CD4-positive, alpha-beta memory T cell (primary cell): ENCODE measurements at places on chromosomes 2 and 18.

DNA sequence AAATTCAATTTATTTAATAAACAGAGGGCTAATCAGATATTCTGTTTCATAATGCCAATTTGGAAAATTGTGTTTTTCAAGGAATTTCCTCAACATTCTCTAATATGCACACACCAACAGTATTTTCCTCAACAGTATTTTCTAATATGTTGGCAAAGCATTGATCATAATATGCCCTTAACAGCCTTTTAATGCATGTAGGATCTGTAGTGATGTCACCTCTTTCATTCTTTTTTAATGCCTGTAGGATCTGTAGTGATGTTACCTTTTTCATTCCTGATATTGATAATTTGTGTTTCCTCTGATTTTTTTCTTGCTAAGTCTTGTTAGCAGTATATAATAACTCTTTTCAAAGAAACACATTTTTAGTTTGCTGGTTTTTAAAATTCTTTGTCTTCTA, 15.9 kb downstream of the VWA3B start:
- no peak for DNase-seq

DNA sequence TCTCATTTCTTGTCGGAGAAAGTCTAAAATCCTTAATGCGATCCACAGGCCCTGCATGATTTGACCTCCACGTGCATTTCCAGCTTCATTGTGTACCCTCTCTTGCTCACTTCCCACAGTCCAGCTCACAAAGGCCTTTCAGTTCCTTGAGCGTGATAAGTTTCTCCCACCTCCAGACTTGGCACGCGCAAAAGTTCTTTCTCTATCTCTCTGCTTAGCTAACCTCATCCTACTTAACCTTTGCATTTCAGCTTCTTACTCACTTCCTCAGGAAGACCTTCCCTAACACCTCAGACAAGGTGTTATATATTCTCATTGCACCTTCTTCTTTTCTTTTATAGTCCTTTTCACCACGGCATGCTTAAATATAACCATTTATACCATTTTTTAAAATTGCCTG, 124.8 kb upstream of the XPO1 start:
- DNase-seq = no peak

GRCh38 chr2:142989273-142990204, 112.1 kb downstream of the KYNU start:
- DNase-seq = peak; percentile 14

DNA sequence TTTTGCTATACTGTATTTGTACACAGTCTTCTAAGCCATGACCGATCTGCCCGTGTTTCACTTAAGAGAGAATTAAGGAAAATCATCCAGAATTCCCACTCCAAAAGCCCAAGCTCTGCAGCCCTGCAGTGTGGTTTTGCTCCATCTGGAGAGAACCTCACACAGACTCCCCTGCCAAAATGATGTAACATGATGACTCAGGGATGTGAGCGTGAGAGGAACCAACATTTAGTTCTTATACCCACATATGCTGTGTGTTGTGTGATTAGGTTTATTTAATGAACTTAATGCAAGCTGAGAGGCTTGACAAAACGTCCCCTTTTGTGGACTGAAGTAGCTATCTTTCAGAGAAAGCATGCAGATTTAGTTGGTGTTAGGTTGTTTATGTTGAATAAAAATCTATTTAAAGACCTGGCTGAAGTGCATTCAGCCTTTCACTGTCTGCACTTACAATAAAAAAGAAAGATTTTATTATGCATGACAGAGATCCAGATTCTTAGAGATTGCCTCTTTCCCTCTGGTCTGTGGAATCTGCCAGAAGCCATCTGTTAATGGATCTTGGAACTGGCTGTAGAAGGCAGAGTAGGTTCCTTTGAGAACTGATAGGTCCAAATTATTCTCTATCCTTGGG, 6.3 kb downstream of the RAB12 start:
- no peak for DNase-seq

DNA sequence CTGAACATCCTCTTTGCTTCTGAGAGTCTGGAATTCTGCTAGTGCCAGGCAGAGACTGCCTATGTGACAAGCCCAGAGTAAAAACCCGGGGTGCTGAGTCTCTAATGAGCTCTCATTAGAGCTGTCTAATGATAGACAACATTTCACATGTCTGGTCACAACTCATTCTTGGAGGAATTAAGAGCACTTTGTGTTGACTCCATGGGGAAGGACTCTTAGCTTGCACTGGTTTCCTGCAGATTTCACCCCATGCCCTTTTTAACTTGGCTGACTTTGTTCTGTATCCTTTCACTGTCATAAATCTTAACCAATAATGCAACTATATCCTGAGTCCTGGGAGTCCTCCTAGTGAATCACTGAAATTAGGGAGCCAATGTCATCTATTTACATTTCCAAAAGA, 33.5 kb downstream of the FBXO15 start:
- DNase-seq = no peak

DNA sequence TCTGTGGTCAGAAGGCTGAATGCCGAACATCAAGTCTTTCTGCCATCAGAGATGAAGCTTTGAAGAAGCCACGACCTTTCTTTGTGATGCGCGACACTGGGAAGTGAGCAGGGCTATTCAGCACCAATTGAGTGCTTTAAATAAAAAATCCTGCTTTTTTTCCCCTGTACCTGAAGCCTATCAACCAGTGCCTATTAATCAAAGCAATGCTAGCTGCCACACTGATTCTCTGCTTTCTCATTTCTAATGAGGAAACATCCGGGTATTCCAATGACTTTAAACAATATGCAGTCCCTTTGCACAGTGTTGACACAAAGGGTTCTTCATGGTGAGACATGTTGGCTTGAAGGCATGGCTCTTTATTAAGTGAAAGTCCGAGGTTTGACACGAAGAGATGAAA, 88.0 kb downstream of the GALR1 start:
- DNase-seq = no peak

- DNase-seq = peak; percentile 25
Measured at GRCh38 chr2:96867756-96868554, 1.9 kb downstream of the SEMA4C start.

GRCh38 chr2:204049635-204050034, 113.1 kb downstream of the ICOS start:
- DNase-seq = no peak

DNA sequence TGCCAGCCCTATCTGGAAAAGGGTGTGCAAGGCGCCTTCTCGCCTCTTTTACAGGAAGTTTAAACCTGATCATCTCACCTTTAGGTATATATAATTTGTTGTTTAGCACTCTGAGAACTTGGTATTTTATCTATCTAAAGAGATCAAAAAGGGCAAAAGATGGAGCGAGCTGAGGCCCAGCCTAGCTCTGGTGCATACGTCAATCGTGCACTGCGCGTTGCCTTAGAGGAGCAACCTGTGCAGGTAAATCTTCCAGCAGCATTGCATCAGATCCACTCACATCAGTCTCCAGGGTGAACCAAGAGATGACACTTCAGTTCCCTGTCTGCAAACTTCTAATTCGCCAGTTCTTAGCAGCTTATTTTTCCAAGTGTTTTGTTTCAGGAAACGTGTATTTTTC, 15.4 kb downstream of the BCL11A start:
- DNase-seq = no peak

GRCh38 chr2:33126958-33127357, 180.2 kb downstream of the LTBP1 start:
- DNase-seq = no peak

- no peak for DNase-seq
Measured at GRCh38 chr2:185785851-185786473, 47.4 kb downstream of the FSIP2 start.

GRCh38 chr2:74290466-74291217, 52.6 kb downstream of the SLC4A5 start:
- DNase-seq = peak; percentile 74

- no peak for DNase-seq
Measured at GRCh38 chr2:45069684-45070083, 60.4 kb upstream of the SIX2 start.

- DNase-seq = no peak
Measured at GRCh38 chr18:11165952-11166351, 16.6 kb upstream of the PIEZO2 start.

GRCh38 chr18:68780802-68781635, 16.9 kb upstream of the CCDC102B start:
- no peak for DNase-seq

DNA sequence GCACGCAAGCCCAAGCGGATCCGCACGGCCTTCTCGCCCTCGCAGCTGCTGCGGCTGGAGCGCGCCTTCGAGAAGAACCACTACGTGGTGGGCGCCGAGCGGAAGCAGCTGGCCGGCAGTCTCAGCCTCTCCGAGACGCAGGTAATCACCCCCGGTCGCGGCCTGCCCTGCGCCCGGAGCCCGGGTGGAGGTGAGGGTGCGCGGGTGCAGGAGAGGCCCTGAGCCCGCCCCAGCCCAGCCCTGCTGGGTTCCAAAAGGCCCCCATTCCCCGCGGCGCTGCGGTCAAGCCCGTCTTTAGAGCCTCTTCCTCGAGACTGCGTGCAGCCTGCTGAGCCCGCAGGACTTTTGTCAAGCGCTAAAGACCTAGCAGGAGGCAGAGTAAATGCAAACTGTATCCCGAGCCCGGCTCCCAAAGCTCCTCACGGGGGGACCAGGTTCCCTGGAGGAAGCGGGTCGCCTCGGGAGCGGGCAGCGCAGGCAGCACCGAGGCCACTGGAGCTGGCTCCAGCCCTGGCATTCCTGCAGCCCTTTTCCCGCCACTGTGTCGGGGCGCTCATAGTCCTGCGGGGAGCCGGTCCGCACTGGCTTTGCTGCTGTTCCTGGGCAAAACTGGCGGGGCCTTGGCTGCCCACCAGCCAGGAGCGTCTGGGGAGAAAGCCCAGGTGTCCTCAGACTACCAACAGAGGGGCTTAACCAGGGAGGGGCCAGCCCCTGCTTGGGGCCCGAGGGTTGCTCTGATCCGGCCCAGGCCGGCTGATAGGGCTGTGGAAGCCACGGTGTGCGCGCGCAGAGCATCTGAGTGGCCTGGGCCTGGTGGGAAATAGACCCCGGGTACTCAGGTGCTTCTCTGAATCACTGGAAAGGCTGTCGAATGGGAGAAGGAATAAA, 7.3 kb downstream of the EMX1 start:
- no peak for DNase-seq

- no peak for DNase-seq
Measured at GRCh38 chr2:132654335-132654734, 15.7 kb downstream of the LYPD1 start.

DNA sequence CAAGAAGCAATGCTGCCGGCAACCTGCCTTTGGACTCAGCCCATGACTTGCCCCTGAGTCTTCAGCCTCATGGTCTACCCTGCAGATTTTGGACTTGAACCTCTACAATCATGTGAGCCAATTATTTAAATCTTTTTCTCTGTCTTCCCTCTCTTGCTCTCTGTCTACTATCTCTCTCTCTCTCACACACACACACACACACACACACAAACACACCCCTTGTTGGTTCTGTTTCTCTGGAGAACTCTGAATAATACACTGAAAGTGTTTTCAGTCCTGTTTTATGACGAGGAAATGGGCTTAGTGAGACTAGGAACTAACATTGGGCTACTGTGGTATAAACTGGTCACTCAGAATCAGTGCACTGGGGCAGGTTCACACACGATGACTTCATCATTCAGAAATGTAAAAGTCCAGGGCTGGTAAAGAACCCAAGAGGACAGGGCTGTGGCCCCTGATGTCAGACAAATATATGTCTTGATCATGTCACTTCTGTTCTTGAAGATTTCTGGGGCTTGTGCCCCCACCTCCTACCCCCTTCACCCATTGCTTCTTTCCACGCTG, 266.1 kb upstream of the SIX2 start:
- DNase-seq = no peak

- no peak for DNase-seq
Measured at GRCh38 chr18:44736664-44737380, 56.1 kb downstream of the SETBP1 start.

DNA sequence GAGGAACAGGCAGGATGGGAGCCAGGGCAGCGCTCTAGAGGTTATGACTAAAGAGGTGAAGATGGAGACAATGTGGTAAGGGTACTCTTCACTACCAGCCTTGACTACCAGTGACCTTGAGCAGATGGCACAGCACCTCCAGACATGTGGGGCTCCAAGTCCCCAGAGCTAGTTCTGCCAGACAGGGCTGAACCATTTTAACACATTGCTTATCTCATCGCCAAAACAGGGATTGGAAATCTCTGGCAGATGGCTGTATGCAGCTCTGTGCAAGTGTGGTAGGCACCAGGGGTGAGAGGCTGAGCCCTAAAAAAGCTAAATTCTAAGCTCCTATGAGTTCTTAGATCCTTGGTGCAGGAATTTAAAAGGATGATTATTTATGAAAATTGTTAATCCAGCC, 41.3 kb downstream of the FSHR start:
- no peak for DNase-seq

DNA sequence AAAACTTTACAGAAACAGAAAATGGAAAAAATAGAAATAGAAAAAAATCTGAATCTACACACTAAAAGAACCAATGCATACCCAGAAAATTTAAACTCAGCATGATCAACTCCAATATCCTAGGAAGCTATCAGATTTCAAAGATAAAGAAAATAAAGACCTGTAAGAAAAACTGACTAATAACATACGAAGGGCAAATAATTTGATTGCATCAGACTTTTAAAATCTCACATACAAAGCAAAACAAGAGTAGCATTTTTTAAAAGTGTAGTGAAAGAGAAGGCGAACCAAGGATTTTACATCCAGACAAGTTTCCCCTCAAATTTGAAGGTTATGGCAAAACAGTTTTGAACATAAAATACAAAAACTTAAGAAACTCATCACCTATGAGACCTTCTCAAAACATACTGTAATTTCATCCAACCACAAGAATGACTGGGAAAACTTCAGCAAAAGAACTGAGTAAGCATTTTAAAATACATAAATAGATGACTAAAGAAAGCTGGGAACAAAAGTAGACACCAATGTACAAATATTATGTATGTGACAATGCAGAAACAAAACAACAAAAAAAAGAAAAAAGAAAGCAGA, 54.8 kb downstream of the NBAS start:
- DNase-seq = no peak

- no peak for DNase-seq
Measured at GRCh38 chr2:96146881-96147592, 1.8 kb upstream of the DUSP2 start.

GRCh38 chr2:86344404-86344803, 7.0 kb upstream of the REEP1 start:
- no peak for DNase-seq

DNA sequence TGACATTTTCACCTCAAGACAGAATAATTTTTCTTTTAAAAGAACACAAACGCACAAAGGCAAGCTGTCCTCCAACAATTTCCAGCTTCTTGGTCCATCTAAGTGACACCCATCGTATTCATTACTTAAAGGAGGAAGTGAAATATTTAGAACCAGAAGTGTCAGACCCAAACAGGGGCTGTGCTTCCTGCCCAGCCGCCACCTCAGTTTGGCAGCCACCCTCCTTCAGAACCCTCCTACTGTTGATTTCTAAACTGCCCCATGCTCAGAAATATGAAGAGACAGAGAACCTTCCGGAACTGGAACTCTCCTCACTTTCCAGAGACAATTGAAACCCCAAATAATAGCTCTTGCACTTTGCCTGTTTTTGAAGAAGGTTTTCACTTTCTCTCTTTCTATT, 734.8 kb upstream of the SALL3 start:
- DNase-seq = no peak

- DNase-seq = no peak
Measured at GRCh38 chr2:115422004-115422634, 979.7 kb downstream of the DPP10 start.
